ENCODE measurements at places on chromosomes 5 and 9.

- DNase-seq, result no peak
Measured at GRCh38 chr9:31471010-31471409, 913.4 kb upstream of the ACO1 start.

GRCh38 chr5:73042993-73043392, 77.4 kb upstream of the TMEM171 start:
- no peak for DNase-seq

DNA sequence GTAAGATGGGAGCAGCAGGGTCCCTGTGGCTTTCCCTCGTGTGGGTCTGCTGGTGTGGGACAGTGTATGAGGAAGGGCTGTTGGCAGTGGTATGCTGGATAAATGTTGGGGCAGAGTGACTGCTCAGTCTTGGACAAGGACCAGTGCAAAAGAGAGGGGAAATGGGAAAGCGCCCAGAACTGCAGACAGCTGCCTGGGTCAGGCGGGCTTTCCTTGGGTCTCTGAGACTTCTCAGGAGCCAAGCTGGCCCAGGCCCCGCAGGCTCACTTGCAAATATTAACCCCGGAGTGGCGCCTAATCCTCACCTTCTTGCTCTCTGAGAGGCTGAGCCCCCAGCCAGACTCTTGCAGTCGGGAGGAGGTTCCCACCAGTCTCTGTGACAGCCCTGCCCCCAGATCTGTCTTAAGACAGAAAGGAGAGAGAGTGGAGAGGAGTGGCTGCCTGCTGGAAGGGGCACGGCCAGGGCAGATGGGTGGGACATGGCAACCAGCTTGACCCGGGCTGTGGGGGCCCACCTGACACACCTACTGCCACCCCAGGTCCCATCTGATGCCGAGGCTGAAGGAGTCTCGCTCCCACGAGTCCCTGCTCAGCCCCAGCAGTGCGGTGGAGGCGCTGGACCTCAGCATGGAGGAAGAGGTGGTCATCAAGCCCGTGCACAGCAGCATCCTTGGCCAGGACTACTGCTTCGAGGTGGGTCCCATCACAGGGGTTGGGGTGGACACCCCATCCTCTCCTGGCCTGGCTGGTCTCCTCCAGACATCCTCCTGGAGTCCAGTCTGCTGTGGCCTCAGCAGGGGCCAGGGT, 105.2 kb downstream of the DAB2IP start:
- DNase-seq, result no peak

GRCh38 chr5:15105799-15106393, 234.3 kb upstream of the ANKH start:
- DNase-seq, result peak; percentile 40

GRCh38 chr9:85639675-85640186, 102.0 kb downstream of the AGTPBP1 start:
- no peak for DNase-seq

DNA sequence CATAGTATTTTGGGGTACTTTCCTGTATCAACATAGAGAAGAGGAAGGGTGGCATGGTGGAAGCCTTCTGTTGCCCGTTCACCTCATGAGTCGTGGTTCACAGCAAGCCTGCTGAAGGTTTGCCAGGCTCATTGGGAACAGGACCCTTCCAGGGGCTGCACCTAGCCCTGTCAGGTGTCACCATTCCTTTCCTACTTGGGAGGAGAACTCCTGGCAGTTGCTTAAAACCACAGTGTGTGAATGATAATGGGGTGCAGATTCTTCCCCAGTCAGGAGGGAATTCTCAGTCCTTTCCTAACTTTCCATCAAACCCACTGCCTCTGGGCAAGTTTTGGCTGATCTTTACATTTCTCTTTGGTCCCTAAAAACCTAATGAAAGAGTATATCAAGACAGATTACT, 99.4 kb upstream of the CTNND2 start:
- no peak for DNase-seq

DNA sequence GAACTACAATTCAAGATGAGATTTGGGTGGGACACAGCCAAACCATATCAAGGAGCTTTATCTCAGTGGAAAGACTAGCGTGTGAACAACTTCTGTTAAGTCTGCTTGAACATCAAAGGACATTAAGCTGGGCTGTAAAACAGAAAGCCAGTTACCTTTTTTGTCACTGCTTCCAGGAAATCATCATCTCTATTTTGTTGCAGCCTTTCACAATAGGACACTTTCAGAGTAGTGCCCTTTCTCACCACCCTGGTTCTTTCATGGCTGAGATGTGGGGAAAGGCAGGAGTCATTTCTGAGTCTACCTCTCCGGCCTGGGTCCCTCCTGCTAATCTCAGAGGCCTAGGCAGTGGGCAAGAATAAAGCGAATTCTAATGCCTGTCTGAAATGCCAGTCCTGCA, 96.2 kb upstream of the PPP1R2B start:
- DNase-seq, result no peak
